ENCODE measurements at places on chromosomes 16 and 17.

DNA sequence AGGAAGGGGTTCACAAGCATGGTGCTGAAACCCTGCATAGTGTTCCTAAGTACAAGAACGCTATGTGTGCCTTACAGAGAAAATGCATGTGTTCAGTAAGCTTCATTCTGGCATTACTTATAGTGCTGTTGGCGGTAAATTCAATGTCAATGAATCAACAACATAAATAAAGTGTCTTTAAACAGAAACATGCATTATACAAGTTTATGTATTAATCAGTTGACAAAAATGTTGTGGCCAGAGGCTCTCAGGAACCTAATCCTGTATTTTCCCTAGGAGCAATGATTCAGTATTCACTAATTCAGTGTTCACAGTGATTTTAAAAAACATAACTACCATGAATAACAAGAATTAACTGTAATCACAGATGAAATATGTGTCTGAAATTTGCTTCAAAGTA, 47.1 kb upstream of the MYOCD start:
- DNase-seq: no peak

DNA sequence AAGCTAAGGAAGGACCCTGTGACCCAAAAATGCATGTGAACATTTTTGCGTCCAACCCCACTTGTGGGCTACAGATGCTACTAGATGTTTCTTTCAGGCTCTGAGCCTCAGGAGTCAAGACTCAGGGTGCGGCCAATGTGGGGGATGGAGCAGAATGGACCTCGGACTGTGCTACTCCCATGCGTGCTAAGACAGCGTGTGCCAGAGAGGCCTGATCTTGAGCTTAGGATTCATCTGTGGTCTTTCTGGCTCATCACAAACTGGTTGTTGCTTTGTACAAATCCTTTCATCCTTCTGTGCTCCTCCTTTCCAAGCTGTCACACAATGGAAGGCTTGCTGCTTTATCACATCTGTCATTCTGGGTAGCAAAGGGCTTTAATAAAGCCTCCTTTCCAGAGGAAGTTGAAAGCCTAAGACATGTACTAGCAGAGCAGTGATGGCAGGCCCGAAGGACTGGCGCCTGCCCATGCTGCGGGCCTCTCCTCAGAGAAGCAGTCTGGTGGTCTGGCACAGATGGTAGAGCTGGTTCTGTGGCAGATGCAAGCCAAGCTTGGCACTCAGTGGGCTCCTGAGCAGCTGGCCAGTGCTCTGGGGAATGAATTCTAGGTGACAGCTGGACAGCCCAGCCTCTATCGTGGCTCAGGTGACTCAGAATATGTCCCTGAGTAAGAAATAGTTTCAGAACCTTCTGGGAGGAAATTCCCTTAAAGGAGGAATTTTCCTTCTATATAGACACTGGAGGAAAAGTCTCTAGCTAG, 27.8 kb downstream of the COG4 start:
- DNase-seq: peak; percentile 79

- no peak for DNase-seq
These were observed 34.9 kb upstream of the SSTR5 start for GRCh38 chr16:1037394-1038257.

DNA sequence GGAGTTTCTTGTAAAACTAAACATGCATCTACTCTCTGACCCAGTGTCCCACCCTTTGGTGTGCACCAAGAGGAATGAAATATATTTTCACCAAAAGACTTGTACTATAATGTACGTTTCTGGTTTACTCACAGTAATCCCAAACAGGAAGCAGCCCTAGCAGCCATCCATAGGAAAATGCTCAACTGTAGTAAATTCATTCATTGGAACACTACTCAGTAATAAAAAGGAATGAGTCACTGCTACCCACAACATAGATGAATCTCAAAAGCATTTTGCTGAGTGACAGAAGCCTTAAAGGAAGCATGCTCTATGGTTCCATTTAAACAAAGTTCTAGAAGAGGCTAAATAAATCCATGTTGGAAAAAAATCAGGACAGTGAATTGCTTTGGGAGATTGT, 37.6 kb upstream of the DHRS7B start:
- DNase-seq: no peak

- no peak for DNase-seq
These were observed 183.9 kb upstream of the HSBP1 start for GRCh38 chr16:83623892-83624291.

DNA sequence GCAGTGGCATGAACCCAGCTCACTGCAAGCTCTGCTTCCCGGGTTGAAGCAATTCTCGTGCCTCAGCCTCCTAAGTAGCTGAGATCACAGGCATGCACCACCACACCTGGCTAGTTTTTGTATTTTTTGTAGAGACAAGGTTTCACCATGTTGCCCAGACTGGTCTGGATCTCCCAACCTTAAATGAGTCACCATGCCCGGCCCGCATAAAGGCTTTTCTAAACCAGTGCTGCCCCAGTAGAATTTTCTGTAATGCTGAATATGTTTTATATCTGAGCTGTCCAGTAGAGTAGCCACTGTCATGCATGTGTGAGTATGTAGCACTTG, 36.9 kb upstream of the WSB1 start:
- no peak for DNase-seq

- DNase-seq: no peak
These were observed 20.6 kb downstream of the METTL22 start for GRCh38 chr16:8642146-8642545.

DNA sequence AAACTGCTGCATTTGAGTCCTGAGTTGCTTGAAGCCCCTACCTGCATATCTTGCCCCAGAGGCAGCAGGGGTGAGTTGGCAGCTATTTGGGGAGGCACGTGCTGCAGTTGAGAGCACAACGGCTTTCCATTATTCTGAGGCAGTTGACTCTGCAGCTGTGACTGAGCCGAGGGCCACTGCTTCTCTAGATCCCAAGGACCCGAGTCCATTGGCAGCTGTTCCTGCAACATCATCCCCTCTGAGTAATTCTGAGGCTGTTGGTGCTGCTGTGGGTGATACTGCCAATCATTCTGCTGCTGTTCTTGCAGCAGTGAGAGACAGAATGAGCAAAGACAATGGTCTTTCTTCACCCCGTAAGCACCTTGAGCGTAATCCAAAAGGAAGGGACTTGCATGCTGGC, 12.7 kb downstream of the TERF2IP start:
- DNase-seq: no peak
